ENCODE measurements at places on chromosomes 16 and 17.

DNA sequence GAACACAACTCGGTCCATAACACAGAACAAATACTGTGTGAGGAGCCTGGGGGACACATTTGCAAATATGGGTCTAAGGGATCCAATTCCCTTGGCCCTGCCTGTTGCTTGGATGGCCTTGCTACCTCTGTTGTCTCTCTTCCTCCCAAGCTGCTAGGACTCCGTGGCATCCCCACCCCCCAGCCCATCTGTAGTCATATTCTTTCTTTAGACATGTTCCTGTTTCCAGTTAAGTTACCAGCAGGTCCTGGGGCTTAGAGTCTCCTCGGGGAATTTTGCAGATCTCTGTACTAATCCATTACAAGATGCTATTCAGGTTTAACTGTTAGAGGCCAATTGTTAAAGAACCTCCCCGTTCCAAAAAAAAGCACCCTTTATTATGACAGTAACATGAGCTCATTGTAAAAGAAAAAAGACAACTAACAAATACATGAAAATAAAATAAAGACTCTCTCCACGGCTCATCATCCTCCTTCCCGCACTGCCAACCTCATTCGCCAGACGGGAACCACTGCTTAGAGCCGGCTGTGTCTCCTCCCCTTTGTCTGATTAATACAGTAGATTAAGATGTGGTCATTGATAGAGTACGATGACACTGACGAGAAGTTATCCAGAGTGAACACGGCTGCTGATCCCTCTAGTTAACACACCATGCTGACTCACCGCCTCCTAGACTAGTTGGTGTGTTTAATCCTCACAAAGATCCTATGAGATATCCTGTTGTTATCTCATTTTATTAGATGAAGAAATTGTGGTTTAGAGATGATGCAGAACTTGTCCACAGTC, 22.2 kb downstream of the HS3ST4 start:
- DNase-seq = no peak

DNA sequence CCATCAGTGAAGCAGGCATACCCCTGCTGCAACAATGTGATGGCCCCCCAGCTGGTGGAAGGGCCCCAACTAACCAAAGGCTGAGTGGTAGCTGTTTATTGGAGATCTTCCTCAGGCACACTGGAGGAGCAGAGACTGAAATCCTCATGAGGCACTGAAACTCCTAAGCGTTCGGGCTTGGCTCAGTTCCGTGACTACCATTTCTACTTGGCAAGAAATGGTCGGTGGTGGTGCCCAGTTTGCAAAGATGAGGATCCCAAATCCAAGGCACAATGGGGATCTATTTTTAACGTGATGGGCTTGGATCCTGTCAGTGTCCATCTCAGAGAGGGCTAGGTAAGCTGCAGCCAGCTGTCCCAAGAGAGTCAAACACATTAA, 82.8 kb downstream of the TNFRSF13B start:
- no peak for DNase-seq

DNA sequence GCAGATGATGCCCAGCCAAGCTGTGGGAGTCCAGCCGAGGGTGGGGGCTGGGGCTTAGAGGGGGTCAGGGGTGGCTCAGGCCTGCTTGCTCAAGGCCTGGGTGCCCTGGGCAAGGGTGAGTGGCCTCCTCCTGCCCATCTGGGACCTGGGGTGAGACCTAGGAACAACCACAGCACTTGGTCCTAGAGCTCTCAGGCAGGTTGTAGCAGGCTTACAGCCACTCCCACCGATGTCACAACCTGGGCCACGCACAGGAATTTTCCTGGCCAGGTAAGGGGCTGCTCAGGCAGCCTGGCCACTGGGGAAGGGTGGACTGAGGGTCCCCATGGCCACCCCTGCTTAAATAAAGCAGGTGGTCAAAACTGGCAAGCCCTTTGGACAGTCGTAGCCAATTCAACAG, 6.3 kb upstream of the SREBF1 start:
- DNase-seq = no peak

DNA sequence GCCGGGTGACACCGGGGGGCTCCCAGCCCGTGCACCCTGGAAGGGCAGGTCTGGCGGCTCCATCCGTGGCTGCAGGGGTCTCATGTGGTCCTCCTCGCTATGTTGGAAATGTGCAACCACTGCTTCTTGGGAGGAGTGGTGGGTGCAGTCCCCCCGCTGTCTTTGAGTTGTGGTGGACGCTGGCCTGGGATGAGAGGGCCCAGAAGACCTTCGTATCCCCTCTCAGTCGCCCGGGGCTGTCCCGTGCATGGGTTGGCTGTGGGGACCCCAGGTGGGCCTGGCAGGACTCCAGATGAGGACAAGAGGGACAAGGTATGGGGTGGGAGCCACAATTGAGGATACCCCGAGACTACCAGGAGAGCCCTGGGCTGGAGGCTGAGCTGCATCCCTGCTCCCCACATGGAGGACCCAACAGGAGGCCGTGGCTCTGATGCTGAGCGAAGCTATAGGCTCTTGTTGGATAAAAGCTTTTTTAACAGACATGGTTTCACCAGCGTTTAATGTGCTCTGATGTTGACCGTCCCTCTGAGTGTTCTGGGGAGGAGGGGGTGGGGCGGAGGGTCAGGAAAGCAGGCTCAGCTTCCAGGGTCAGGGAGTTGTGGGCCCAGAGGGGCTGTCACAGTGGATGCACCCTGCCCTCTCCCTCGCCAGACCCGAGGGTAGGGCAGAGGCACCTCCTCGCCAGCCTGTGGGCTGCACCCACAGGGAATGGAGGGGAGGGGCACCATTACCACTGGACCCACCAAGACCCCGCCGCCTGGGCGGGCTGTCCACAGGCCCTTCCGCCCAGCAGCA, 5.4 kb downstream of the SPATA2L start:
- no peak for DNase-seq

GRCh38 chr17:50925296-50925891, 59.2 kb upstream of the TOB1 start:
- no peak for DNase-seq

DNA sequence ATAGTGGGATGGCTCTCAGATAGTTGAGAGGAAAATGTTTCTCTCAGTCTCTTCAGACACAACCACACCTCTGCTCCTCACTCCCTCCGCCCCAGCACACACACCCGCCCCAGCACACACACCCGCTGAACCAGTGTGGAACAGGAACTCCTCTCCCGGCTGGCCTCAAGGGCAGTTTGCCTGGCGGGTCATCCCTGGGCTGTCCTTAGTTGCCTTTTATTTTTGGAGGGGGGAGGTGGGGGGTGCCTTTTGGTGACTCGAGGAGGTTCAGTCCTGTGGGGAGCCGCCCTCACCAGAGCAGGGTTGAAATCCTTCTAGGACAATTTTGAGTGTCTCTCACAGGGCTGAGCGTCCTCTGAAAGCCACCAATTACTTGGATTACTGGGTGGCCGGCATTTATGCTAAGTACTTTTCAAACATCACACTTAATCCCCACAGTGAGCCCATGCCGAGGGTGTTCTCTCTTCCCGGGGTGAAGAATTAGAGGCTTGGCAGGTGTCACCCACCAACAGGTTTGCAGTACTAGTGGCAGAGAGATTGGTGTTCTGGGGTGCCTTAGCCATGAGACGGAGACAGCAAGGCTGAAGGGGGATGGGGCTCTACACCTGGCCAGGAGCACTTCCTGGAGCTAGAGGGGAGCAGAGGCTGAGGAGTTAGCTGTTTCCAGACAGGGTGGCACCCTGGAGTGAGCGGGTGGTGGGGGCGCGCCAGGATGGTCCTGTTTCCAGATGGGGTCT, 2.8 kb downstream of the RASD1 start:
- DNase-seq = no peak

DNA sequence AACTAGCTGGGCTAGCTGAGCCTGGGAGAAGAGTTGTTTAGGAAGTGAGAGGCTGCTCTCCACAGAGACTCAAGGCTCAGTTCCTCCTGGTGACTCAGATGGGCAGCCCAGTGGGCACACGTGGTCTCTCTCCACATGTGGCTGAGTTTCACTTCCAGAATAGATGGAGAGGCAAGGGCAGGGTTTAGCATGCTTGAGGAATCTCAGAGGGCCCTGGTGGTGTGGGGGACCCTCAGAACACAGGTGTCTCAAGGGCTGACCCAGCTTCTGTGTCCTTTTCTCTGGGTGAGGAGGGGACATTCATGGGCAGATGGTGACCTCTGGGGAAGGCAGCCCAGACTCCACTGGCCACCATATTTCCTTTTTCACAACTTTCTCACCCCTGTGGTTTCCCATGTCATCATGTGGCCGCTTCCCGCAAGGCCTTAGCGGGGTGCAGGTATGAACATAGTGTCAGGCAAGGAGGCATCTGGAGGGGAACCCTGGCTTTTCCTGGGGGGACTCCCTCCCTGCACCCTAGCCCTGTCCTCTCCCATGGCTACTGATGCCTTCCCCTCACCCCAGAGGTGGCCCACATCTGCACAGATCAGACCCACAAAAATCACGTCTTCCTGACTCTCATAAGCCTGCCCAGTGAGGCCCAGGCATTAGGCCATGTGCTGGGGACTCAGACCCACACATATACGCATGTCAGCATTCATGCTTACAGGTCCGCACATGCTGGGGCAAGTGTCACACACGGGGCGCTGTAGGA, 3.3 kb downstream of the GRN start:
- no peak for DNase-seq

- no peak for DNase-seq
These were observed 6.6 kb upstream of the ATP6V0C start for GRCh38 chr16:2507052-2507659.

- DNase-seq = no peak
These were observed 169.8 kb downstream of the PITPNC1 start for GRCh38 chr17:67546578-67547527.

GRCh38 chr17:61470530-61471136, 18.4 kb downstream of the TBX4 start:
- no peak for DNase-seq

DNA sequence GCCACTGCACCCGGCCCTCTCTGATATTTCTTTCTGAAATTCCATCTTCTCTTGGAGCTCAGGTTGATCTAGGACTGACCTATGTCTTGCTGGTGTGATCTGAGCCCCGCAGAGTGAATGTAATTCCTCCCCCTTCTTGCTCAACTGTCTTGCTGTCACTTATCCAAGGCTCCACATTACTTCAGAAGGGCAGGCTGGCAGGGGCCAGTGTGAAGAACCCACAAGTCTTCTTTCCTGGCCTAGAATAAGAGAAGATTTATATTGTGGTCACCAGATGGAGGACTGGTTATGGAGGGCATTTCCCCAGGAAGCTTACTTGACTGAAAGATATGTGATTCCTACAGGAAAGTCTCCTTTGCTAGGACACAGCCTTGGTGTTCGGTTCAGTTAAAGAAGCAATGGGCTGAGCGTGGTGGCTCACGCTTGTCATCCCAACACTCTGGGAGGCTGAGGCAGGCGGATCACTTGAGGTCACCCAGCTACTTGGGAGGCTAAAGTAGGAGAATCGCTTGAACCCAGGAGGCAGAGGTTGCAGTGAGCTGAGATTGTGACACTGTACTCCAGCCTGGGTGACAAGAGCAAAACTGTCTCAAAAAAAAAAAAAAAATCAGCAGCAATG, 13.4 kb downstream of the ITGAL start:
- no peak for DNase-seq

DNA sequence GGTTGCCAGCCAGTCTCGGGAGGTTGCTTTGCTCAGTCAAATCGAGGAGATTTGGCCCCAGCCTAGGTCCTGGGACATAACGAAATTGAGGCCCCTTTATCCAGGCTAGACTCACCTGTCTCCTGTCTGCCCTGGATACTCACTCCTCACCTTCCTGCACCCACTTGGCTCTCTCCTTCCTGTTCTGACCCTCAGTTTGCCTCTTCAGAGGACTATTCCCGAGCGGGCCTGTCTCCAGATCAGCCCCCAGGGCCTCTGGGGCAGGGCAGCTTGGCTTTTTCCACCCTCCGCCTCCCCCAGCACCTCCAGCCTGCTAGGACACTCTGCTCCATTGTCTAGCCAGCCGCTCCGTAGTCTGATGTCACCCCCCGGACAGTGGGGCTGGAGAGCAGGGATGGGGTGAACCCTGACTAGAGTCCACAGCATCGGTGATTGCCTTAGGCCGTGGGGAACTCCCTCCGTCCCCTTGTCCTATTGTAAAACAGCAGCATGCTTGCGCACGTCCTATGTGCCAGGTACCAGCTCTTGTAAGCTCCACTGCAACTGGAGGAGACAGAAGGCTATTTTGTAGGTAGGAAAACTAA, 8.8 kb downstream of the WFIKKN2 start:
- DNase-seq = no peak

DNA sequence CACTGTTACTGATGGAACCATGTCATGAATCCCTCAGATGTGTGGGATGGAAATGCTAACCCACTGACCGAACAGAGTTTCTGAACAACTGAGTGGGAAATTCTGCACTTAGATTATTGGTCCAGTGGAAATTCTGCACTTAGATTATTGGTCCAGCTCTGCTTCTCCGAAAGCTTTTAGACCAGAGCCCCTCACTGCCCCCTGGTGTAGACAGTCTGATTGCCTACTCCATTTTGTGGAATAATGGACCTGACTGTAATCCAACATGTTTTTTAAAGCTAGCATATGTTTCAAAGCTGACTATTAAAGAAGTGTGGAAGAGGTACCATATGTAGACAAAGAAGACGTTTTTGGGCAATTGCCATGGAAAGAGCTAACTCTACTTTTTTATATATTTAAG, 50.3 kb upstream of the TBX2 start:
- DNase-seq = no peak

GRCh38 chr17:80486692-80487091, 10.3 kb upstream of the NPTX1 start:
- no peak for DNase-seq

GRCh38 chr16:66662445-66663194, 33.9 kb downstream of the CMTM4 start:
- DNase-seq = no peak

- no peak for DNase-seq
These were observed 781 bp downstream of the RSKR start for GRCh38 chr17:28612936-28613872.

DNA sequence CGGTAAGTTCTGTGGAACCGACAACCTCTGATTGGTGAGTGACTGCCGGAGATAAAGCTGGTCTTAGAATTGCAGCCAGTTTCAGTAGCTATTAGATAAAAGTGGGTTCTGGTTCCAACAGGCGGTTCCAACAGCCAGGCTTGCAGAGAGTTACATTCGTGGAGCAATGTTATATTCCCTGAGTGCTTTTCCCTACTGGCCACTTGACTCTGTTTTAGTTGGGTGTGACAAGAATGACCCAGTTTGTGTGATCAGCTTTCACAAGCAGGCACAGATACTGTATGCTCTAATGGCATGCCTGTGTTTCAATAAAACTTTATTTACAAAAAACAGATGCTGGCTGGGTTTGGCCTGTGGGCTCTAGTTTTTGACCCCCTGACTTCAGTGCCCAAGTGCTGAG, 196.6 kb downstream of the SNX29 start:
- no peak for DNase-seq

GRCh38 chr17:39352511-39352910, 48.9 kb downstream of the FBXL20 start:
- DNase-seq = no peak
